ENCODE measurements at places on chromosomes 2 and 18.

DNA sequence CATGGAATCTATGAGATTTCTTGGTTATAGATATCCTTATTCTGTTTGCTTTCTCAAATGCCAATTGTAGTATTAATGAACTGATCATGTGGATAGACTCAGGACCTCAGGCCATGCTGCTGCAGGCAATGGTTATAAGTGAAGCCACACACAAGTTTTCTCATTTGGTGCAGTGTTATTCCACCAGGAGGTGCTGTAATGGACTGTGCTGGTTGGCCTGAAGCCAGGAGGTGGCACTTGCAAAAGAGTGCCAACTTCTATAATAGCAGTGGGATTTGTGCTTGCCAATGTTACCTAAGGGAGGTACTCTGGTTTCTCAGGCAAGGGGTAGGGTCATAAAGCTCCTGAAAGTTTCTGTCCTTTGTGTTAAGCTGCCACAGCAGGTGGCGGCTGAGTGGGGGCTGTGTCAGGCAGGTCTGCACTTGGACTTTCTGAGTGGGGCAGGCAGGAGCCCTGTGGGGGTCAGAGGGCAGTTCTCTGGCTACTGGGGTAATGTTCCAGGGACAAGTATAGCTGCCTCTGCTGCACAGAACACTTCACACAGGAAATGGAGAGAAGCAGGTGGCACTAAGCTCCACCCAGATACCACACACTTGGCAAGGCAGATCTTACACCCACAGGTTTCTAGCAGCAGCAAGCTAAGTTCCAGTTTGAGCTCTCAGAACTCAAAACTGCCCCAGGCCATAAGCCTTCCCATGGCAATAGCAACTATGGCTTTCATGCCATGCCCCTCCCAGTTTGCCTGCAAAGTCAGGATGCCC is 352.6 kb upstream of the CWC22 start:
- DNase-seq = no peak

GRCh38 chr2:232551250-232551638 is 755 bp downstream of the EIF4E2 start:
- no peak for DNase-seq

DNA sequence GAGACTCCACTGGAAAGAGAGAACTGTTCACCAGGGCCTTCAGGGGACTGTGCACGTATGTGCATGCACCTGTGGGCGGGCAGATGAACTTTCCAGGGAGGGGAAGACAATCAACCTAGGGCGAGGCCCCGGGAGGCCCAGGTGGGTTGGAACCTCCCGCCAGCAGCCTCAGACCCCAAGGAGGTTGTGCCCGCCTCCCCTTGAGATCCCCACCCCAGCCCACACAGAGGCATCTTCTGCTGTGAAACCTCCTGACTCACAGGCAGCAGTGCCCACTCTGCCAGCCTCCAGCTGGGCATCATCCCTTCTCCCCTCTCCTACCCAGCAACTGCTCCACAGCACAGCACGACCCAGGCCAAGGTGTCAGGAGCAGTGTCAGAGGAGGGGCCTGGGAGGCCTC is 54.4 kb downstream of the FAM178B start:
- DNase-seq = no peak

- no peak for DNase-seq
These were observed 84.6 kb downstream of the PLCL1 start for GRCh38 chr2:197889041-197889440.

DNA sequence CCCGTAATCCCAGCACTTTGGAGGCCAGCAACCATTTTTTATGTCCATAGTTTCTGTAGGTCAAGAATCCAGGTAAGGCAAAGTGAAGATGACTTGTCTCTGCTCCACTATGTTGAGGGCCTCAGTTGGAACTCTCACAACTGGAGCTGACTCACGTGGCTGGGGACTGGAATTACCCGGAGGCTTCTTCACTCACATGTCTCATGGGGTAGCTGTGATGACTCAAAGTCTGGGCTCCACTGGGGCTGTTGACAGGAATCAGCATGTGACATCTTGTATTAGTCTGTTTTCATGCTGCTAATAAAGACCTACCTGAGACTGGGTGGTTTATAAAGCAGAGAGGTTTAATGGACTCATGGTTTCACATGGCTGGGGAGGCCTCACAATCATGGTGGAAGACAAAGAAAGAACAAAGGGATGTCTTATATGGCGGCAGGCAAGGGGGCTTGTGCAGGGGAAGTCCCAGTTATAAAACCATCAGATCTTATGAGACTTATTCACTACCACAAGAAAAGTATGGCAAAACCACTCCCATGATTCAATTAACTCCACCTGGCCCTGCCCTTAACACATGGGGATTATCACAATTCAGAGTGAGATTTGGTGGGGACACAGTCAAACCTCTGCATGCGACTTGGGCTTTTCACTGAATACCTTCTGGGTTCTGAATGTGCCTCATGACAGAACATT is 7.8 kb upstream of the PPP1R1C start:
- no peak for DNase-seq

- DNase-seq = no peak
These were observed 705.4 kb upstream of the RAB6C start for GRCh38 chr2:129274038-129274415.

DNA sequence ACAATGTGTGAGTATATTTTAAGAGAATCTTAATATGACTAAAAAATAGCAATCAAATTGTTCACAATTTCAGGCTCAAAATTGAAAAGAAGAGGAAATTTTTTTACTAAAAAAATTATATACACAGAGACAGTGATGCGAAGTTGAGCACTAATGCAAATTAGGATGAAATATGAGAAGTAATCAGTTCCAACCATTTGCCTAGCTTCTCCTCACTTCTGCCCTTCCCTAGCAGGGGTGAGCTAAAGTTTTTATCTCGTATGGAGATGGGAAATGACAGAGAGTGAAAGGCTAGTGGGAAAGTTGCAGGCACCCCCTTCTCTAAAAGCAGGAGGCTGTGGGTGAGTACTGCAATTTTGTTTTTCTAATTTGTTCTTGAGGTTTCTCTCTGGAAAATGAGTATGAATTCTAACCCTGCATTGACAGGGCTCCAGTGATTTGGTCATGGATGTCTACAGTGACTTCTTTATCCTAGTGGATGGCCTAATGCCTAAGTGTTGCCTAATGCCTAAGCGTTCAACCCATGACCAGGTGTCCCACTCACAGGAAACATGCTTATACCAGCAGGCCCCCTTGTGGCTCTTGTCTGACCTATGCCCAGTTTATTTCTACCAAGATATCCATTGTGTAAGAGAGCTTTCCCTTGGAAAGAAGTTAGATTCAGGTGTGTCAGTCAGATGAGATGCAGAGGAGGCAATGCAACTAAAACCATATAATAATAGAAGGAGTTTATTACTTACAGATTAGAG is 78.0 kb upstream of the HNMT start:
- DNase-seq = peak; percentile 36

GRCh38 chr2:137232076-137232475 is 466.7 kb downstream of the THSD7B start:
- DNase-seq = no peak

- DNase-seq = no peak
These were observed 10.8 kb downstream of the ANO7 start for GRCh38 chr2:241199286-241199685.

DNA sequence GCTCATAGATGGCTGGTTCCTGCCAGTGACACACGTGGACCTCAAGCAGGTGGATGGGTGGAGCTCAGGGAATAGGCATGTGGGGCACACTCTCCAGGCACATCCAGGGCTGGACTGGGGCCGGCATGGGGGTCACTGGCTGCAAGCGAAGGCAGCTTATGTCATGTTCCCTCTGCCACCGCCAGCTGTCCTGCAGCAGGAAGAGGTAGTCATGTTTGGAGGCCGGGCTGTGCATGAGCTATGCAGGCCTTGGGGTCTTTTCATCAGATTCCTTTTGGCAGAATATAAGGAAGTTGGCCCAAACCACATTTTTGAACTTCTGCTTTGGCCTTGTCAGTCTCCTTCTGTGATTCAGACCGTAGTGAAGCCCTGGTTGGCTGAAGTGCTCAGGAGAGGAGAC is 61.5 kb downstream of the AGAP1 start:
- DNase-seq = no peak

- DNase-seq = no peak
These were observed 35.8 kb upstream of the EML6 start for GRCh38 chr2:54687595-54688152.

GRCh38 chr2:89763254-89763580 is 1071.7 kb downstream of the RPIA start:
- DNase-seq = no peak

GRCh38 chr2:222436040-222436413 is 11.7 kb downstream of the SGPP2 start:
- DNase-seq = no peak

GRCh38 chr2:16404551-16405300 is 260.9 kb downstream of the CYRIA start:
- peak; percentile 100 for DNase-seq

DNA sequence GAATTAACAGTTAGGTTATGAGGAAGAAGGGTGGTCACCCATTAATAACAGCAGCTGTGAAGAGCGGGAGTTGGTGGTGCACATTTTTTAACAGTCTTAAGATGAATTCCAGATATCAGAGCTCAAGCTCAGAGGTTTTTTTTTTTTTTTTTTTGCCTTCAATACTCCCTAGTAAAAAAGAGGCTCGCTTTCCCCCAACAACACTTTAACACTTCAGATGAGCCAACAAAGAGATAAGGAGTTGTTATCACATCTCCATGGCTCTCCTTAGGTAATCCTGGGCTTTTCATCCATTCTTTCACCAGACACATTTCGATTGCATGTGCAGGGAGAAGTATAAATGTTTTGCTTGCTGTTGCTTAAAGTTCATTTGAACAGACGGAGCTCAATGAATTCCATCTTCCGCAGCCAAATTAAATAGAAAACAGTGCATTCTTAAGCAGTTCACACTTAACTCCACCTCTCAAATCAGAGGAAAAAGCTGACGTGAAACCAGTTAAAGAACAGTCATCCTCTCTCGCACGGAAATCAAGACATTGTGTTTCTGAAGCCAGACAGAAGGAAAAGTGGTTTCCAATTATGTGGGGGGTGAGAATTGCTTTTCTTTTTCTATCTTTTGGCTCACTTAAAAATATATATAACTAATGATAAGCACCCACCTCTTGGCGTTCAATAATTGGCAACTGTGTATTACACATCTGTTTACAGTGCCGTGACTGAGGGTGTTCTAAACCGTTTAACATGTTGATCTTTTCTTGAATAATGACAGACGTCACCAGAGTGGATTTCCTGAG is 118.2 kb downstream of the ZNF521 start:
- DNase-seq = no peak

DNA sequence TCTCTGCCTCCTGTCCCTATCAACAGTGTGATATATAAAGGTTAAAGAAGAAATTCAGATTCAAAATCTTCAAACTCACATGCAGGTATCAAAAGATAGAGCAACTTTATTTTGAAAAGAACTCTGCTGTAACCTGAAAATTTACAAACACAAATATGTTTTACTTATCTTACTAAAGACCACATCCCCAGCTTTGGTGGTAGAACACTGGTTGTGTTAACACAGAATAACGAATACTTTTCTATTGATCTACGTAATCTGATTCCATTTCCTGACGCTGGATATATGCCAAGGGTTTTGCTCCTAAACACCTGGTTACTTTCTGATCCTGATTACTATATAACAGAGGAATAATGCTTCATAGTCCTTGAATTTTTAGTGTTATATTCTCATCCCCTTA is 23.1 kb upstream of the SLC39A10 start:
- no peak for DNase-seq

- no peak for DNase-seq
These were observed 54.4 kb downstream of the SMAD7 start for GRCh38 chr18:48896326-48896874.

GRCh38 chr18:50113726-50114125 is 81.2 kb downstream of the MYO5B start:
- no peak for DNase-seq
